Type B pancreatic cell (in vitro differentiated cells): ENCODE measurements at places on chromosomes 16 and 17. TPM values are rescaled to one million over a fixed set of nuclear protein-coding genes. Genes with fewer than 3 reads are reported as not detected.

- DNase-seq = no peak
Measured at GRCh38 chr17:62562656-62563055, 64.8 kb upstream of the MRC2 start.

DNA sequence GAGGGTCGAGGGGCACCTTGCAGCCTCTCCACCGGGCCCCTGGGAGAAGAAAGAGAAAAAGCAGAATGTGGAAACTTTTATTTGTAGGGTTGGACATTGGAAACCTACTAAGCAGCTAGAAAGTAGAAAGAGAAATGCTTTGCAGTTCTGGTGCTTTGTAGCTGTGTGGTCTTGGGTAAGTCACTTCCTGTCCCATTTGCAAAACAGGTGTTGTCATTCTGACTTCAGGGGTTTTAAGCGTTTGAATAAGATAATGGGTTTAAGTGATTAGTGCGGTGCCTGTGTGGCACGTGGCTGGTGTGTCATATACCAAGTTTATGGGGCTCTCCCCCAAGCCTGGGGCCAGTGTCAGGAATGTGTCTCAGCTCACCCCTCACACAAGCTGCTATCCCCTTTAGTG is 1.6 kb downstream of the CA4 start:
- no peak for DNase-seq

DNA sequence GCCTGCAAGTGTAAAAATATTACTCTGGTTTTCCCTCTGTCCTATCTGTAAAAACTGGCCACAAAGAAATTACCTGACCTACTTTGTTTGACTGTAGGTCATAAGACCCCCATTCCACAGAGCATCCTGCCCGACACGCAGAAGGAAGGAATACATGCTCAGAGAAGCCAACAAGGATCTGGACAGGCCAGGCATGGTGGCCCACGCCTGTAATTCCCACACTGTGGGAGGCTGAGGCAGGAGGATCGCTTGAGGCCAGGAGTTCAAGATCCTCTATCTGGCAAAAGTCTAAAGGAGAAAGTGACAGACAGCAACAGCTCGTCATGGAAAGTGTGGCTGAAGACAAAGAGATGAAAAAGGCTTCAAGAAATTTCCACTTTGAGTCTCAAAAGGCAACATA is 78.2 kb upstream of the RNU2-1 start:
- DNase-seq = no peak

GRCh38 chr16:23905027-23905426 is 69.2 kb downstream of the PRKCB start:
- no peak for DNase-seq

DNA sequence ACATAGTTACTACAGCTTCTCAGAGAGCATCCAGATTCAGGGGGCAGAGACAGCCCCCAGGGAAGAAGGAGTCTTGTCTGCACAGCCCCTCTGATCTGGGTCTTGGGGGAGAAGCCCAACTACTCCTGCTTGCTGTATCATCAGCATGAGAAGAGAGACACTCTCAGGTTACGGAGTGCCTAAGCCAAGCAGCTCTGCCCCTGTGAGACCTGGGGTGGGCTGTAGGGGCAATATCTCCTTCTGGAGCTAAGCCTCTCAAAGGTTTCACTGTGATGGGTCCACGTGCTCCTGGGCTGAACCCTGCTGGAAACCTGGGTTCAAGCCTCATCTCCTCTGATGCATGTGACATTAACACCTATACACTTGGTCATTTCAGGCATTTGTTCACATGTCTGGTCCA is 123.2 kb downstream of the CPPED1 start:
- no peak for DNase-seq

DNA sequence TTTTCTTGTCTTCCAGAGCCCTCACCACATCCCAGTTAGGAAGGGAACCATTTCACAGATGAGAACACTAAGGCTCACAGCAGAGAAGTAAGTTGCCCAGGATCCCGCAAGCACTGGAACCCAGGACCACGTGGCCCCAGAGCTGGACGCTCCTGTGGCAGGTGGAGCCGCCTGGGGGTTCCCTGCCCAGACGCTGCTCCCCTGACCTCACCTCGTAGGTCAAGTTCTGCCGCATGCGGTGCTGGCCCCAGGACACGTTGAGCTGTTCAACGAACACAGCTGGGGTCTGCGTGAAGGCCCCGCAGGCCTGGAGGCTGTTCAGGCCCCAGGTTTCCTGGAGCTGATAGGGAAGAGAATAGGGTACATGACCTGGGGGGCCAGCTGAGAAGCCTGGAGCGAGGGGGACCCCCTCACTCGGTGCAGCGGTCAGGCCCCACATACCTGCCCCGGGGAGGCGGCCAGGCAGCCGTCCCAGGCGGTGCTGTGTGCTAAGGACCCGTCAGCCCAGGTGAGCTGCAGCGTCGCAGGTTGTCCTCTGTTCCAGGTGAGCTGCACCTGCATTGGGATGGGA is 54.1 kb downstream of the RMI2 start:
- no peak for DNase-seq

GRCh38 chr17:65514541-65514940 is 46.9 kb downstream of the AXIN2 start:
- no peak for DNase-seq

GRCh38 chr17:57420734-57421717 is 164.7 kb downstream of the MSI2 start:
- DNase-seq = no peak

DNA sequence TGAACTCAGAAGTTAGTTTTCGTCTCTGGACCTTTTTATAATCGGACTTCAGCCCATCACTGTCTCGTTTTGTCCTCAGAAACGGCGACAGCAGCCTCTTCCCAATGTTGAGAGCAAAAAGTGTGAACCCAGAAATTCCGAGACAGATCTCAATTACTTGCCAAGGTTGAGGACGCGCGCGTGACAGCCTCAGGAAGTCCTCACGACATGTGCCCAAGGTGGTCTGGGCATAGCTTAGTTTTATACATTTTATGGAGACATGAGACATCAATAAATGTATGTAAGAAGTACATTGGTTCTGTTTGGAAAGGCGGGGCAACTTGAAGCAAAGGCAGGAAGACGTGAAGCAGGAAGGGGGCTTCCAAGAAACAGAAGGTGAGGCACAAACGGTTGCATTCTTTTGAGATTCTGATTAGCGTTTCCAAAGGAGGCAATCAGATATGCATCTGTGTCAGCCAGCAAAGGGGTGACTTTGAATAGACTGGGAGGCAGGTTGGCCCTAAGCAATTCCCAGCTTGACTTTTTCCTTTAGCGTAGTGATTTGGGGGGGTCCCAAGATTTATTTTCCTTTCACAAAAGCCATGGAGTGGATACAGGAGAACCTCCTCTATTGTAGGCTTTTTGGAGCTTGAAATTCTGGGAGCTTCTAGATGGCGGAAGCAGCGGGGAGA is 583 bp upstream of the ZNF747 start:
- DNase-seq = no peak

GRCh38 chr16:89572485-89573205 is 2.9 kb upstream of the CPNE7 start:
- no peak for DNase-seq

DNA sequence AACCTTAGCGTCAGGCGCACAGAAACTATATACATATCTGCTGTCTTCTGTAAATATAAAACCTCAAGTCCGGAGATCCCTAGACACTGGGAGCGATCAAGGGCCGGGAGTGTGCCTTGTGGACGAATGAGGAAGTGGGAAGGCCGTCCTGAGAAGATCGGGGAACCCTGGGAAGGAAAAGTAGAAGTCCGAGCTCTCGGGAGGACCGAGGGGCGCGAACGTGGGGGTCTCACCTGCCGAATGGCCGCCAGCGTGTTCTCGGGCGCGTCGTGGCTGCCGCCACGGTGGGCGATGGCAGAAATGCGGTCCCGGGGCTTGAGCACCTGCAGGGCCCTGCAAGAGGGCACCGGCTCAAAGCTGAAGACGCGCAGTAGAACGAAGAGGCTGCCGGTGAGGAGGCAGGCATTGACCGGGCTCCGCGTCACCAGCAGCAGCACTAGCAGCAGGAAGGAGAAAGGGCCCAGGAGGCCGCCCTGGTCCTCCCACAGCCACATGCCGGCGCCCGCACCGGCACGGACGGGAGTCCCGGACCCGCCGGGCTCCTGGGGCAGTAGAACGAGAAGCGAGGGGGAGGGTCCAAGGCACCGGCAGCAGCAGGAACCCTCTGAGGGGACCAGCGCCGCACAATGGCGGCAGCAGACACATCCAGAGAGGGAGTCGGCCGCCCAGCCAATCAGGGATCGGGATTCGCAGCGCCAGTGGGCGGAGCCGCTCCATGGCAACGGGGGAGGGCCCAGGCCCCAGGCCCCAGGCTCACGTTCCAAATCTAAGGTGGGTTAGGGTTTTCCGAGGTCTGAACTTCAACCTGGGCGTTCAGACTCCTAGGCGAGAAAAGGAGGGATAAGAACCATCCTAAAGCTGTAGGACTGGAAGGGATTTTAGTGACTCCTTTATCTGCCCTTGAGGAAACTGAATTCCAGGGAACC is at the start of gene GDE1:
GDE1 (minus strand) TSS at position 628 of the 926 bp plus-strand sequence; CDS start at position 494, 134 bp downstream.
- peak; percentile 95 for DNase-seq

DNA sequence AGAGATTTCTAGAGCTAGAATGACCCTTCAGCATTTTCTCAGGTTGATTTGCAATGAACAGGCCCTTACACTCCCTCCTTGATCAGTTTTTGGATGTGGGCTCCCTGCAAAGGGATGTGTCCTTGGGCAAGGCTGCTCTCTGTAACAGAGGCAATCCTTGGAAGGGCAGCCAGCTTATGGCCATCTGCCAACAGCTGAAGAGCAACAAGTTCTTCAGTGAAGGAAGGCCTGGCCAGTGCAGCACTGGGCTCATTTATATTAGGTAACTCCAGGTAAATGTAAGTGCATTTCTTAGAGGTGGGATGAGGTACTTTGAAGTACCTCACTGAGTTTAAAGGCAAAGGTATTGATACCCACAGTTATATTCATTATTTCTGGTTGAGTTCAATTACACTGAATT is 114.3 kb upstream of the KCNJ16 start:
- no peak for DNase-seq

GRCh38 chr16:86044881-86045590 is 146.1 kb downstream of the IRF8 start:
- no peak for DNase-seq

DNA sequence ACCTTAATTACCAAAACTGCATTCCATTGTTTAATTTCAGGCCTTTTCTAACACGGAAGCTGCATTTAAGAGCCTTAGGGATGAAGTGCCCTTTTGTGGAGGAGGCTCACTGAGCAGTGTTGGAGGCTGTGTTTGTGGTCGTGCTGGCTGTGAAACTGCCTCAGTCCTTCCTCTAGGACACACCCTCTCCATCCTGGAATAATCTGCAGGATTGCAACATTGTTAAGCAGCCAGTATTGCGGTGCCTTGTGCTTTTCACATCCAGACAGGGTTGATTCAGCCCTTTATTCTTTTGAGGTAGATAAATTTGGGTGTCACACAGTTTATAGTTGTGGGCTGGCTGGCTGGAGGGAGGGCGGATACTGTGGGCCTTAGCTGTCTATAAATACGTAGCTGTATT is 141.6 kb downstream of the CDRT15L2 start:
- no peak for DNase-seq

DNA sequence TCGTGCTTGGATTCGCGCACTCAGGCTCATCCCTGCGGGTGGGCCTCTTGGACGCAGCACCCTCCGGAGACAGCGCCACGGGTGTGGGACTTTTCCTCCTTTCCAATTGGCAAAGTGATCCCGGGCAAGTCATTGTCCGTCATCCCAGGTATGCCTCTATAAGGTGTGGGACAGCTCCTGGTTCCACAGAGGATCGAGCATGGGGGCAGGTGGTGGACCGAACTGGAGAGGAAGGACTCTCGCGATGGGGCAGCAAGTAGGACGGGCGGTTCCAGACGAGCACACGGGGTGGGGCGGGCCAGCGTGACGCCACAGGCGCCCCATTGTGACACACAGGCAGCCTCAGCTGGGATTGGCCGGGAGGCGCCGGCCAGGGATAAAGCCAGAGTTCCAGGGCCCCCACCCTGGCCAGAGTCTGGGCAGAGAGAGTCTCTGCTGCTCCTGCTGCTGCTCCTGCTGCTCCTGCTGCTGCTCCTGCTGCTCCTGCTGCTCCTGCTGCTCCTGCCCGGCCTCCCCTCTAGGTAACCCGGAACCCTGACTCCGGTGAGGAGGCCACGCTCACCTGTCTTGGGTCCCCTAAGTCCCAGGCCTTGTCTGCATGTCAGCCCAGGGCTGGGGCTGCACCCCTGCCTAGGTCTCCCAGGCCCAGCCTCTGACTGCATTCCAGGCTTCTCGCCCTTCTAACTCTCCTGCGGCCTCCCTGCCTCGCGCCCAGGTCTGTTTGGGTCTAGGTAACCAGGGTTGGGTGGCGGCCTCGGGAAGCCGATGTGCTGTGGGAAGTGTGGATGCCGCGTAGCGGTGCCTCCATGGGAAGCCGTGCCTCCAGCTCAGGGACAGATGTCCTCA is 38.5 kb upstream of the SLC47A1 start:
- no peak for DNase-seq

DNA sequence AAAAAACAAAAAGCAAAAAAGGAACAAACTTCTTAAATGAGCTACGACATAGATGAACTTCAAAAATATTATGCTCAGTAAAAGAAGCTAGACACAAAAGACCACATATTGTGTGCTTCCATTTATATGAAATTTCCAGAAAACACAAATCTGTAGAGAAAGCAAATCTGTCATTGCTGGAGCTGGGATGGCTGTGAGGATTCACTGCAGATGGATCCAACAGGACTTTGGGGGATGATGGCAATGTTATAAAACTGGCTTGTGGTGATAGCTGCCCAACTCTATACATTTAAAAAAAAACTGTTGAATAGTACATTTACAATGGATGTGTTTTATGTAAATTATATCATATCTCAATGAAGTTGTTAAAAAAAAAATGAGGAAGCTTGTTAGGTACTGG is 52.6 kb upstream of the MAP3K14 start:
- DNase-seq = no peak

- DNase-seq = no peak
Measured at GRCh38 chr16:30786115-30786935, 680 bp downstream of the ZNF629 start.

GRCh38 chr17:15432807-15433611 is 34.4 kb downstream of the CDRT4 start:
- DNase-seq = no peak

DNA sequence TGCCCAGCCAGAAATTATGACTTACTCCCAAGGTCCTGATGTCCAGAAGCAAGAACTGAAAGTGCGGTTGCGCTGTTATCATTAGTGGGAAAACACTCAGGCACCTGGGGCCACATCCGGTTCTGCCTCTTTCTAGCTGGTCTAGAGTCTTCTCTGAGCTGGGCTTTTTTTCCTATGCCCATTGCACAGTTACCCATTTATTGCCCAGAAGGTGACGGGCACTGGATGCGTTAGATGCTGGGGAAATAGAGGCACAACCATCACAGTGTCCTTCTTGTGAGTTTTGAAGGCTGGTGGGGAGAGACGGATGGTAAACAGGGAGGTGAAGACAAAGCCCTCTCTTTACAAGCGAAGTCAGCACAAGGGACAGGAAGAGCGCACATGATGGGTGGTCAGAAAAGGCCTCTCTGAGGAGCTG is 37.7 kb downstream of the PLCG2 start:
- DNase-seq = no peak

Gene TNP2
- total RNA-seq = not detected in 2 replicates

Gene ZDHHC1
- 10.1 and 11.3 TPM in 2 replicates for total RNA-seq

Gene ITGB4
- 26.4 and 57.8 TPM in 2 replicates for total RNA-seq

Gene ODAD4
- 1.9 and 4.5 TPM in 2 replicates for total RNA-seq

Gene CCDC200
- total RNA-seq = not detected in 2 replicates

Gene RAB26
- total RNA-seq = 7.4 and 9.9 TPM in 2 replicates

Gene SPATA20
- 40.3 and 51.3 TPM in 2 replicates for total RNA-seq

Gene SCN4A
- total RNA-seq = 0.39 TPM in 1 of 2 replicates, not detected in the other

Gene KLHDC4
- 34.4 and 43.4 TPM in 2 replicates for total RNA-seq

Gene NEUROD2
- total RNA-seq = not detected in 2 replicates

Gene SNX20
- not detected in 2 replicates for total RNA-seq

Gene SLC38A8
- not detected in 2 replicates for total RNA-seq
